ENCODE measurements at places on chromosomes 2 and 18.

- no peak for DNase-seq
These were observed 1313.9 kb upstream of the ACVR2A start for GRCh38 chr2:146530886-146531285.

GRCh38 chr18:44602380-44602779, 78.3 kb upstream of the SETBP1 start:
- DNase-seq, result no peak

GRCh38 chr18:60044290-60045006, 144.7 kb downstream of the PMAIP1 start:
- DNase-seq, result no peak

- DNase-seq, result no peak
These were observed 23.4 kb downstream of the CROCC2 start for GRCh38 chr2:240929364-240930095.

DNA sequence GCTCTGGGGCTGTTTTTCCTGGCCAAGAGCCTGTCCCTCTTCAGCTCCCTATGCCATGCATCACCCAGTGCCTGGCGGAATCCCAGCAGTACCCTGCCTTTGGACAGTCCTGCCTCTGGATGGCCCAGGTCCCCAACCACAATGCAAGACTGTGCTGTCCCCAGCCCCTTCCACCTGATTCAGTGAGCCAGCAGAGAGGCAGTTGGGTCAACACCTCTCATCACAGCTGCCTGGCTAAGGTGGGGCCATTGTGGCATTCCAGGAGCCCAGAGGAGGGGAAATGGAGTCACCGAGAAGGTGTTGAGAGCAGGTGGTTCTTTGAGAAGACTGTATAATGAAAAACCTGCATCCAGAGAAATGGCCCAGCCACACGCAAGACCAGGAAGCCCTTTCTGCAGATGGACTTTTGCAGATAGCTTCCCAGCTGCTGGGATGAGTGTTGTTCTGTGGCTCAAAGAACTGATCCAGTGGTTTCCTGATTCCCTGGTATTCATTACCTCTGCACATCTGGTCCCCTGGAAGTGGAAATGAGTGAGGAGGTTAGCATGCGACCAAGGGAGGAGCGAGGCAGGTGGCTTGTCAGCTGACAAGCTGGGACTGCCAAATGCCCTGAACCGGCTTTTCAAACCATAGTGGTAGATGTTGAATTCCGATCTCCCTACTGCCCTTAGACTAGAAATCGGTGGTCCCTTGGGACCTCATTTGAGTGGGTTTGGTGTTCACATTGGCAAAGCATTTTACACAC, 1.7 kb upstream of the ASPRV1 start:
- no peak for DNase-seq

DNA sequence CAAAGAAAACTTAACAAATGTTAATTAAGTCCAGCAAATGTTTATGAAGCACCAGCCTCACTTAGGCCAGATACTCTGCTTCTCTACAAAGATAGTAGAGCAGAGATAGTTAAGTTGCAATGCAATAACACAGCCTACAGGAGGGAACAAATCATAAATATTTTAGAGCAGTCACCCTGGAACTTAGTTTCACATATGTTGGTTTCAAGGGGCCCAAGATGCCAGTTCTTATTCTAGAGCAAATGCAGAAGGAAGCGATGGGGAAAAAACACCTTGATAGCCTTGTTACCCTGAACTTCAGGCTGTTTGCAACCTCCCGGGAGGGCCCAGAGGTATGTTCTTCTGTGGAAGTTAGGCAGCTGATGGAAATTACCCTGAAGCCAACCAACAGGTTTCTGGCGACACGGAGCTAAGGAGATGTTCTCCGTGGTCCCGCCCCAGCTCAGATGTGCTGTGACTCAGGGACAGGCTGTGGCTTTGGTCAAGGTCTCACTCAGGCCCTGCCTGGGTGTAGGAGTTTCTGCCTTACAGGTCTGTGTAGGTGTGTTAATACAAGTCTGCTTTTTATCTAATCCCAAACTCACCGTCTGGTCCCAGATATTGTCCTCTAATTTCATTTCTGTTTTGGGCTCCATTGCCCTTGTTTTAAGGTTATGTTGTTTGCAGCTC, 3.8 kb downstream of the CTIF start:
- DNase-seq, result no peak

GRCh38 chr2:172211512-172211911, 108.8 kb upstream of the DLX2 start:
- no peak for DNase-seq

DNA sequence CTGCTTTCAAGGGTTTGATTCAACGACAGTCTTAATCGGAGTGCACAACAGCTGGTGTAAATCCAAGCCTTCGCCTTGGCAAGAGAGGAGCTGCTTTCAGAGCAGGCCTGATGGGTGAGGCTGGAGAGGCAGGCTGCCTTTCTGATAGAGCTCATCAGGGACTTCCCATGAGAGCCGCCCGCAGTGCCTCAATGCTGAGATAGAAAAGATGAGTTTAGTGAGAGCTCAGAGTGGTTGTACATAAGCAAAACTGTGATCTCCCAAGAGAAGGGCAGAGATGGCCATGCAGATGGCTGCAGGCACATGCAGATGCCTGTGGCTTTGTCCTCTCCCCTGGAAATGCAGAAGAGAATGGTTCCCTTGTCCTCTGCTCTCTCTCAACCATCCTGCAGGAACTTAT, 122.1 kb downstream of the ARL4C start:
- DNase-seq, result no peak

DNA sequence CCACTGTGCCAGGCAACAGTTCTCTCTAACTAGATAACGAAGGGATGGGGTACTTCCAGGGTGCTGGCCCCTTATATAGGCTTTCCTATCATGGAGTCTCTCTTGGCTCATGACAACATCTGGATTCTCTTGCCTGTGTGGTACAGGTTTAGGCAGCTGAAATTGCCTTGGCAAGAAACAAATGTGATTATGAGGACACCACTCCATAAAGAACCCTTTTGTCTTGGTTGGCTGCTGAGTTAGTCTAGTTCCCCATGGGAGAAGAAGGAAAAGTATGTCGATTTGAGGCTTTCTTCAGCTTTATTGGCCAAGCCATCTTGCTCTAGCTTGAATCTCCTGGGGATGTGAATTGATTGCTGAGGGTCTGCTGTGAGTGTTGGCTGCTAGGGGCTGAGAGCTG, 76.3 kb upstream of the ZCCHC2 start:
- DNase-seq, result no peak

Measured in activated T-helper 1 cell treated with Interleukin-2 at 50 U/mL for 16 hours (primary cell).